ENCODE measurements at places on chromosomes 5 and 9.

- no peak for DNase-seq
Observed at GRCh38 chr9:82600536-82601292, 462.2 kb downstream of the RASEF start.

DNA sequence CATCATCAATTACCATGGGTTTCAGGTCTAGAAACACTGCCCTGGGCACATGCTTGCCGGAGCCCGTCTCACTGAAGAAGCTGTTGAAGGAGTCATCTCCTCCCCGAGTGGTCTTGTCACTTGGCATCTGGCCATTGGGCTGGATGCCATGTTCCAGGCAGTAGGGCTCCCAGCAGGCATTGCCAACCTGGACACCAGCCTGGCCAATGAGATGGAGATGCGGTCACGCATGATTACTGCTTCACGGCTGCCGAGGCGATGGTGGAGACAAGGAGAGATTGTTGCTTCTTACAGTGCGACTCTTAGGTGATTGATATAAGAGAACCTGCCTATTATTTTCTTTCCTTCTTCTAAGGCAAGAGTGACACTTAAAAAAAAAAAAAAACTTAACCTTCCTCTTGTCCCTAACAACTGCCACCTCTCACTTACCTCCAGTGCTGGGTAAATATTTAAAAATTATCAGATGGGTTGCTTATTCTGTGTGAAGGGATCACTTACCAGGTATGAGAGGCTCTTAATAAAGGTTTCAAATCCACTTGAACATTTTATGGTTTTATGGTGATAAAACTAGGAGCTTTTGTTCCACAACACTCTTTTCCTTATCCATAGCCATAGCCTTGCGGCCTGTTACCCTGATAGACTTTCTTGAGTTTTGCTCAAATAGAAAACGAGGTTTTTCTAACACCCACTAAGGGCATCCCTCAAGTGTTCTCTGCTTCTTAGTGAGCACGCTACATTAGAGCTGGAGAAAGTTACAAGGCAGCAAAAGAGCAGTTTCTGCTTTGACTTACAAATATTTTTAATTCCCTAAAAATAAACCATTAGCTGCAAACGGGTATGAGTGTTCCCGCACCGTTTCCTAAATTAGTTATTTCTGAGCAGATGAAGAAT, 41.2 kb downstream of the NIM1K start:
- no peak for DNase-seq

GRCh38 chr5:150753463-150753862, 5.4 kb downstream of the DCTN4 start:
- DNase-seq = no peak

GRCh38 chr5:181131514-181131913, 545 bp upstream of the OR2V1 start:
- no peak for DNase-seq

- DNase-seq = no peak
Observed at GRCh38 chr5:133974142-133974541, 5.7 kb upstream of the C5orf15 start.
